NCI-H1105 treated with DMSO at 0.1 percent for 48 hours (cell line): ENCODE measurements at places on chromosomes 4 and X.
A peak's percentile ranks its signal among the peaks of the same experiment; 100 is the strongest.

DNA sequence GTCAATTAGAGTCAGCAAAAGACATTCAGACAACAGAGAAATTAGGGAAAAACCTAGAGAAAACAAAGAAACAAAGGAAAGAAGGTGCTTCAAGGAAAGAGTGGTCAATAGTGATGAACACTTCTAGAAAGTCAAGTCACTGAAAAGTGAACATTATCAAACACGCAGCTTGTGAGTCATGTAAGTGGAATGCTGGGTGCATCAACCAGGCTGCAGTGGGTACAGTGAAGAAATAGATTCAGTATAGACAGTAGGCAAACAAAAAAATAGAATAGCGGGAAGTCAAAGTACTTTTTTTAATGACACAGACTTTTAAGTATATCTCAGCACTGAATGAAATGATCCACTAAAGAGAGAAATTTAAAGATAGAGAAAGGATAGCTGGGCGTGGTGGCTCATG, 245.8 kb downstream of the ARHGAP24 start:
- no peak for DNase-seq

DNA sequence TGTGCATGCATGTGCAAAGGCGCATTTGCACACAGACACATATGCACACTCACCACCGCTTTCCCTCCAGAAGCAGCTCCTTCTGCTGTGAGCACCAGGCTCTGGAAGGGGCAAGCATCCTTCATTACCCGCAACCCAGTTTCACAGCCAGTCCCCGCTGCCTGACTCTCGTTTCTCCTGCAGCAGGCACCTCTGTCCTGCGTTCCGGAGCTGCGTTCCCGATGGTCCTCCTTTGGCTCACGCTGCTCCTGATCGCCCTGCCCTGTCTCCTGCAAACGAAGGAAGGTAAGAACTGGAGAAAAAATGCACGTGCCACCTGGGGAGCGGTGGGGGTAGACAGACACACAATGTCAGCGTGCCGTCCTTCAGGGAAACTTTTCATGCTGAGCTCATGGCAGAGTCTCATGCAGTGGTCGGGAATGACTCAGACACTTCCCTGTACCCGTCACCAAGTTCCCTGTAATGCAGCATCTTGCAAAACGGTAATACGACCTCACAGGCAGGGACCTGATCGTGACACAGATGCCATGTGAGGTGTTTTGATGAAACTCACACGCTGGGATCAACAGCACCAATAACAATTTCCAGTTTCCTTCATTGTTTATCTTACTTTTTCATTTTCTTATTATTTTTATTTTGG, 5.1 kb downstream of the IL3RA start:
- no peak for DNase-seq

GRCh38 chrX:136662104-136662503, 14.1 kb downstream of the CD40LG start:
- no peak for DNase-seq

GRCh38 chr4:154467886-154468285, 23.7 kb downstream of the DCHS2 start:
- no peak for DNase-seq

- no peak for DNase-seq
Observed at GRCh38 chrX:131057706-131058105, 440 bp upstream of the ARHGAP36 start.

DNA sequence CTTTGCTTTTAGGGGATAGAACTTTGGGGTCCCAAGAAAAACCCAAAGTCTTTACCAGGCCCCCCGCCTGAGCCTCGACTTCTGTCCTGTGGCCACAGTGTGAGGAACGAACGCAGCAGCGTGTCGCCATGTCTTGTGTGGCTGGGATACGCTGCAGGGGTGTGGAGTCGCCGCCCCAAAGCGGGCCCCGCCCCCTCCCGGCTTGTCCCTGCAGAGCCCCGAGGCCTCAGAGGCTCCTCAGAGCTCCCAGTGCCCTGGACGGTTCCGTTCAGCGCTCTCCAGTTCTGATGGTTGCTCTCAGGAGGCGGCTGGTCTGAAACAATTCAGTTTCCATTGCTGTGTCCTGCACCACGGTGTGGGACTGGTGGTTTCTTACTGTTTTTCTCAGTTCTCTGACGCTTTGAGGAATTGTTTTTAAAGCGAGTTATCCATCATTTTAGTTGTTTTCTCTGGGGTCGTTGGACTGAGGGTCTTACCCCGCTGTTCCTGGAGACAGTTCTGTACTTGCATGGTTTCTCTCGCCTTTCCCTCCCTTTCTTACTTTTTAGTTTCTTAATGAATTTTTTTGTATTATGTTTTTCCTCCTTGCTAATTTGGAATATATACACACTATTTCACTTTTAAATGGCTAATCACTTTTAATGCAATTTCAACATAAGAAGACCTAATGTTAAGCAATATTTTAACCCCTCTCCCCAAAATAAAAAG, 1.6 kb upstream of the IDUA start:
- no peak for DNase-seq

- peak; percentile 69 for DNase-seq
Observed at GRCh38 chrX:46574774-46575381, 1.3 kb downstream of the CHST7 start.

GRCh38 chr4:117063961-117064696, 21.2 kb downstream of the TRAM1L1 start:
- DNase-seq, result no peak

DNA sequence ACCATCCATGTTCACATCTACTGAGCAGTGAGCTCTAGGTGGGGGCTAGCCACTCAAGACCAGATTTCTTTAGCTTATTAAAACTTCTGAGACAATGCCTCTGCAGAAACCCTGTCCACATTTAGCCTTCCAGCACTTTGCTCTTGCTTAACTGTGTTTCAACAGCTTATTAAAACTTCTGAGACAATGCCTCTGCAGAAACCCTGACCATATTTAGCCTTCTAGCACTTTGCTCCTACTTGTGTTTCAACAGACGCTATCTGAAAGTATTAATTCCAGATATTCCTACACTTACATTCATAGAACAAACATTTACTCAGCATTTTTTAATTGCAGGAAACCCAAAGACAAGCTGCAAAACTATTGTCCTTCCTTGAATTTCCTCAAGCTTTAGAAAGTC, 91.9 kb downstream of the SEL1L3 start:
- DNase-seq, result no peak

GRCh38 chrX:110852180-110852579, 56.6 kb upstream of the CHRDL1 start:
- peak; percentile 3 for DNase-seq

DNA sequence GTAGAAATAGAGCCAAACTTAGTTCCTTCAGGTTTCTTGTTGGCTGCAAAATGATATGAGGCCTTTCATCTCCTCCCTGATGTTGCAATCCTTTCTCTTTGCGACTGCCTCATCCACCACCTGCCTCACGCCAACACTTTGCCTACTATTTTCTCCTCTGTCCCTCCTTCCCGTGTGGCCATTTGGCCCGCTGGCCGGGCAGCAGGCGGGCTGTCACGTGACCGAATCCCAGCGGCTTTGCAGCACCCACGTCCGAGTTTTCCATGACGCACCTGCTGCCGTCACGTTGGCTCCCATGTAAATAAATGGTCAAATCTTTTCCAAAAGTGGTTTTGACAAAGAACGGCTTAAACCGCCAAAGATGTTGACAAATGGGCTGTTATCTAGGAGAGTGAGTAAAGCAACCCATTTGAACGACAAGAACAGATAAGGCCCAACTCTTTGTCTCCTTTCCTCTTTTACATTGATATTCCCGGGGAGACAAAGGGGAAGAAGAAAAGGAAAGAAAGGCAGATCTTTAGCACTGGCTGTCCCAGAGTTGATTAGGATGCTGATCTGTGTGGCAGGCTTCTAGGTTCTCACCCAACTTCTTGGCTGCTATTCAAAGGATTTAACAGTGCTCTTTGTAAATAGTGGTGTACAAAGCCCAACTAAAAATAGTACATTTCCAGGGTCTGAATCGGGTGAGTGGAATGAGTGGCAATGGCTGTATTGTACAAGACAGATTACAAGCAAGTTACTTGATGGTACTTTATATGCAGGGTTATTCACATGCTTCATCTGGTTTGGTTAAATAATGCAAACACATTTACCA, 174.2 kb upstream of the JADE1 start:
- peak; percentile 64 for DNase-seq

DNA sequence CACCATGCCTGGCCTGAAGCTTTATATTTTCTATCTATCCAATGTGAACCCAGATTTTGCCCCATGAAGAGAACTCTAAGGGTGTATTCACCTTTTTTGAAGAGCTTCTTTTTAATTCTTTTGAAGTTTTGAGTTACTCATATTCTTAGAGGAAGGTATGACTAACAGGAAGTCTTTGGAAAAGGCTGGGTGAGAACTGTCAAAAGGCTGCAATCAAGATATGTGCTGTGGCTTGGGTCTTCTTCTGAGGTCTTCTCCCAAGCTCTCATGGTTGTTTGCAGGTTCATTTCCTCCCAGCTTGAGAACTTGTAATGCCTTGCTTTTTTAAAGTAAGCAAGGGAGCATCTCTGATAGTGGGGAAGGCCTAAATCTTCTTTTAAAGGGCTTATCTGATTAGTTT, 3.1 kb upstream of the C4orf17 start:
- DNase-seq, result no peak

- DNase-seq, result peak; percentile 42
Observed at GRCh38 chrX:8721536-8721935, 10.4 kb downstream of the ANOS1 start.

GRCh38 chrX:95076449-95076848, 1402.4 kb downstream of the FAM133A start:
- peak; percentile 25 for DNase-seq

GRCh38 chrX:39704590-39704989, 393.2 kb downstream of the BCOR start:
- DNase-seq, result no peak

DNA sequence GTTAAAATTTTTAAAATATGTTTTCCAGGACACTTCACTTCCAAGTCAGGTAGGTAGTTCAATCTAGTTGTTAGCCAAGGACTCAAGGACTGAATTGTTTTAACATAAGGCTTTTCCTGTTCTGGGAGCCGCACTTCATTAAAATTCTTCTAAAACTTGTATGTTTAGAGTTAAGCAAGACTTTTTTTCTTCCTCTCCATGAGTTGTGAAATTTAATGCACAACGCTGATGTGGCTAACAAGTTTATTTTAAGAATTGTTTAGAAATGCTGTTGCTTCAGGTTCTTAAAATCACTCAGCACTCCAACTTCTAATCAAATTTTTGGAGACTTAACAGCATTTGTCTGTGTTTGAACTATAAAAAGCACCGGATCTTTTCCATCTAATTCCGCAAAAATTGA, 49.7 kb downstream of the XIAP start:
- DNase-seq, result no peak

DNA sequence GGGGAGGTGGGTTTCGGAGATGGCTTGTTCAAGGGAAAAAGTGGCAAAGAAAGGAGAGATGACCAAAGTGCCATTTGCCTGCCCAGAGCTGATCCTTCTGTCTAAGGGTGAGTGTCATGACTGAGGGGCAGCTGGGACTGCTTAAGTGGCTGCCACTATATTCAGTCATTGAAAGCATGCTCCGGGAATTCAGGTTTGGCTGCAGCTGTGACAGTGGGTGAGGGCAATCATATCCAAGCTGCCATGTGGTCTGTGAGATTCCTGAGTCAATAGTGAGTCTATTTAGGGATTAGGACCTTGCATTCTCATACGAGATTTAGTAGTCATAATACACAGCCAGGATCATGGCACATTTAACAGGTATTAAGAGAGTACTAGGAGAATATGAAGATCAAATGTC, 138.8 kb upstream of the BANK1 start:
- peak; percentile 4 for DNase-seq

GRCh38 chr4:184312126-184312525, 94.5 kb upstream of the ENPP6 start:
- DNase-seq, result no peak

GRCh38 chr4:1232661-1233621, 16.0 kb downstream of the CTBP1 start:
- DNase-seq, result no peak

DNA sequence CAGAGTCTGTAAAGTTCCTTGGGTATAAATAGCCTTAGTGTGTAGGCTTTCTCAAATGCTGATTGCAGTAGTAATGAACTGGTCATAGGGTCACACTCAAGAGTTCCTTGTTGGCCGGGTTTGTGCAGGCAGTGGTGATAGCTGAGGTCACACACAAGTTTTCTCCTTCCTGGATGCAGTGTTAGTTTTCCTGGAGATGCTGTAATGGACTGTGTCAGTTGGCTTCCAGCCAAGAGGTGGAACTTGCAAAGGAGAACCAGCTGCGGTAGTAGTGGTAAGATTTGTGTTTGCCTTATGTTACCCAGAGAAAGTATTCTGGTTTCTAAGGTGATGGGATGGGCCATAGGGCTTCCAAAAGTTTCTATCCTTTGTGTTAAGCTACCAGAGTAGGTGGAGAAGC, 409.8 kb upstream of the FRG1 start:
- no peak for DNase-seq

GRCh38 chr4:7073526-7074390, 5.9 kb upstream of the GRPEL1 start:
- DNase-seq, result peak; percentile 25

GRCh38 chr4:48484494-48485168, 1.5 kb downstream of the SLC10A4 start:
- no peak for DNase-seq

GRCh38 chrX:39956803-39957394, 140.9 kb downstream of the BCOR start:
- no peak for DNase-seq

- DNase-seq, result no peak
Observed at GRCh38 chr4:162847945-162848549, 318.6 kb downstream of the NAF1 start.

DNA sequence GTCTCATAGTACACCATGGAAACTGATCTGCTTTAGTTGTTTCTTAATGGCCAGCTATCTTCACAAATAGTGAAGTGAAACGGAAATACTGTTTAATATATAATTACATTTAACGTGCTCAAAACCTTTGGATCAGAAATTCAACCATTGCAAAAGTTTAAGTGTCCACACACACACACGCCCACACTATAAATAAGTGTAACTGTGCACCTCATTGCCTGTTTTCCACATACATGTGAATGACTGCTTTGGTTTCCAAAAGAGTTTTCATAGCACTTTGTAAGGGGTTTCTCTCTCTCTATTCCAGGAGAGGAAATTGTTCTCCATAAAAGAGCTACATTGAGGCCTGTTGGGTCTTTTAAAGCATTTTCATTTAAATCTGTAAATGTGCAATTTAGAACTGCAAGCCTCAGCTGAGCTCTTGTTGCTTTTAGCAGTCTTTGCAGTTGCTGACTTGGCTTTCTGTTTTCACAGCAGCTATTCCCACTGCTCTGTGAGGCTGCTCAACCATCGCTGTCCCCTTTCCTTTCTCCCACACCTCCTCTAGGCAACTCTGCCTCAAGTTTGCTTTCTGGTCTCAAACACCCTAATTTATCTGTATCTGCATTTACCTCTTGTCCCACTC, 94.5 kb downstream of the RAPGEF2 start:
- no peak for DNase-seq

DNA sequence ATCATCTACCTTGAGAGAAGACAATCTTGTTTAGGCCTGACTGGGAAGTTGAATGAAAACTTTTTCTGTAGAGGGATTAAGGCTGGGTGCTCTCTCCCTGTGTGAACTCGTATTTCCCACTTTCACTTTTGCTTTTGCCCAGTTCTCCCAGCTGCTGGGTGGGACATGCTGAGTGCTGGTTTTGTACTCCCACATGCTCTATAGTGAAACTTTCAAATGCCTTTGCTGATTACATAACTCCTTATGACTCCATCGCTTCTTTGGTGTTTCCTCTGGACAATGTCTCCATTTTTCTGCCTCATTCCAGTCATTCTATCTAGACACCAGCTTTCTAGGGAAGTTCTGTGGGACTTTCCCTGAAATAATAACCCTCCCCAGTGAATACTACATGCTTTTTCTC, 100.5 kb downstream of the CLNK start:
- DNase-seq, result no peak

- no peak for DNase-seq
Observed at GRCh38 chr4:25128671-25129070, 31.6 kb downstream of the SEPSECS start.
